Activated T-helper 2 cell treated with anti-CD3 and anti-CD28 coated beads, Interferon-gamma antibody, Interleukin-2, Interleukin-4, amounts not matched to agents 10 μg/mL and 5 μg/mL and 100 μg/mL, durations not matched to agents 14 hours and 24 hours and 36 hours (primary cell): ENCODE measurements at places on chromosomes 13 and 19.
A peak's percentile ranks its signal among the peaks of the same experiment; 100 is the strongest.

- no peak overlapping the region for H3K4me3 ChIP-seq
- H3K36me3 ChIP-seq = peaks cover 4% of the 10 kb centered on the region
- DNase-seq = no peak
- no peak overlapping the region for H3K27ac ChIP-seq
These were observed 94.7 kb downstream of the MIPEP start for GRCh38 chr13:23794267-23795161.

DNA sequence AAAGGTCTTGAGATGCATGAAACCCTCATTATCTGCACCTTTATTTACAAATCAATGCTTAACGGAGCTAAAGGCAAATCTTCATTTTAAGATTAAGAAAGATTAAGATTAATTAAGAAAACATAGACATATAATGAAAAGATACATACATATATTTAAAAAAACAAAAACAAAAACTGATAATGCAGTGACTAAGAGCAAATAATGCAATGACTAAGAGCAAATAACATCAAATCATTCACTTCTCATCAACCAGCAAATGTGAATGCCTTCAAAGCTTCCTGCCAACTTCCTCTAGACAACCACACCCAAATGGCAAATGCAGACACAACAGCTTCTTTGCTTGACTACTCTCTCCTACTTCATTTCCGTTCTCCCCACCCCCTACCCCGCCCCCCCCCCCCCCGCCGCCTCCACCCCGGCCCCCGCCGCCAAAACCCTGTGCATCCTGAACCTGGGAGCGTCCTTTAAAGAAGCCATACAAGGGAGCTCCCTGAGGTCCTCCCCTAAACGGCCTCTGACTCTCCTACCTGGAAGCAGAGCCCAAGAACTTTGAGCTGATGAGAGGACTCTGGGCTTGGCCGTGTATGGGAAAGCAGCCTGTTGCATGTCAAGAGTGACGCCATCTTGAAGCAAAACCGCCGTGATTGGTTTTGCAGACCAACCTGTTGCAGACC lies 24.5 kb downstream of the TEX101 start:
- H3K27me3 ChIP-seq = no peaks in the 10 kb centered on the region
- H3K4me3 ChIP-seq = no peak overlapping the region
- no peak overlapping the region for H3K27ac ChIP-seq
- H3K36me3 ChIP-seq = no peaks in the 10 kb centered on the region
- peak; percentile 41 for DNase-seq
- H3K4me1 ChIP-seq = peaks cover 23% of the 10 kb centered on the region

DNA sequence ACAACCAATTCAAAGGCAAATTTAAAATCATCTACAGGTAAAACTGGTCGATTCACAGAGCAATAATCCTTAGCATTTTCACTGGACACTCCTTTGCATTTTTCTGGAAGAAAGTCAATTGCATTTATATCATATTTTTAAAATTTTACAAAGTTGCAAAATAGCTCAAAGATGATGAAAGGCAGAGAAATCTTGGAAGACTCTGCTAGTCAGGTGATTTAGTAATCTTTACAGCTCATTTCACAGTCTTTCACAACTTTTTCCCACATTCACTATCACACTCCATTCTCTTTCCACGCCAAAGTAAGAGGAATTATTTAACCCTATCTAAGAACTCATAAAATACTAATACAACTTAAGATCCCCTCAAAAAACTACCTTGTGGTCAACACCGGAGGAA lies 1063.8 kb downstream of the EFNB2 start:
- no peaks in the 10 kb centered on the region for H3K36me3 ChIP-seq
- no peak overlapping the region for H3K27ac ChIP-seq
- no peaks in the 10 kb centered on the region for H3K4me1 ChIP-seq
- no peak overlapping the region for H3K4me3 ChIP-seq
- no peak for DNase-seq

GRCh38 chr13:74573654-74574053 lies 439.4 kb upstream of the KLF12 start:
- no peak for DNase-seq
- H3K27me3 ChIP-seq = peaks cover 38% of the 10 kb centered on the region
- no peaks in the 10 kb centered on the region for H3K4me1 ChIP-seq
- H3K4me3 ChIP-seq = no peak overlapping the region

DNA sequence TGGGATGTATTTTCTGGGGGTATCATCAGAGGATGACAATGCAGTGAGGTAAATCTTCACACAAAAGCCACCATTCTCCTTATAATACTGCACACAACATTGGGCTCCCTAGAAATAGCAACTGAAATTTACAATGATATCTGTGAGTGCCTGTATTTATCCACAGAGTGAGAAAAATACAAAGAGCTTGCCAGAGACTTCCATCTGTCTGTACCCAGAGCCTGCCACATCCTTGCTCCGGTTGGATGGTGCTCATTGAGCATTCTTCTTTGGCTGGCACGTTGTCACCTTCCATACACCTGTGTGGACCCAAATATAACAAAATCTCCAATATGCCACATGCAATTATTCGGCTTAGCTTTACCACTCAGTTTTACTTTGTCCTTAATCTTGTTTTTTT lies 189.5 kb upstream of the UFM1 start:
- H3K4me3 ChIP-seq = no peak overlapping the region
- no peaks in the 10 kb centered on the region for H3K27me3 ChIP-seq
- H3K27ac ChIP-seq = no peak overlapping the region
- no peaks in the 10 kb centered on the region for H3K36me3 ChIP-seq
- no peak for DNase-seq

DNA sequence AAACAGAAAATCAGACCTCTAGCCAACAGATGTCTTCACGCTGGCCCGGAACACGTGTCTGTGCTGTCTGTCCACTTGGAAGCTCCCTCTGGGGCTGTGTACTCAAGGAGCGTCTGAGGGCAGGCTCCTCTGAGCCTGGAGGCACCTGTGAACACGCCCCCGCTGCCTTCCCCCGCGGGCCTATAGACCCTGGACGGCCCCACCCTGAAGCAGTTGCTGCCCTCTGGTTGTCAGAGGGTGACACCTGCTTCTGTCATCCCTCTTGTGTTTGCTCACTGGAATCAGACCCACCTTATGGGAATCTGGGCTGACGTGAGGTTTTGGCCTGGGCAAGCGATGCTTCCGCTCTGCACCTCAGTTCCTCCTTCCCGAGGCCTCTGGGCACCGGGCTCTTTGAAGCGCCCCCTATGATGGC lies 19.2 kb downstream of the EPN1 start:
- no peak for DNase-seq
- H3K36me3 ChIP-seq = peaks cover 42% of the 10 kb centered on the region
- H3K27ac ChIP-seq = no peak overlapping the region
- no peaks in the 10 kb centered on the region for H3K4me1 ChIP-seq
- H3K27me3 ChIP-seq = no peaks in the 10 kb centered on the region
- no peak overlapping the region for H3K4me3 ChIP-seq

DNA sequence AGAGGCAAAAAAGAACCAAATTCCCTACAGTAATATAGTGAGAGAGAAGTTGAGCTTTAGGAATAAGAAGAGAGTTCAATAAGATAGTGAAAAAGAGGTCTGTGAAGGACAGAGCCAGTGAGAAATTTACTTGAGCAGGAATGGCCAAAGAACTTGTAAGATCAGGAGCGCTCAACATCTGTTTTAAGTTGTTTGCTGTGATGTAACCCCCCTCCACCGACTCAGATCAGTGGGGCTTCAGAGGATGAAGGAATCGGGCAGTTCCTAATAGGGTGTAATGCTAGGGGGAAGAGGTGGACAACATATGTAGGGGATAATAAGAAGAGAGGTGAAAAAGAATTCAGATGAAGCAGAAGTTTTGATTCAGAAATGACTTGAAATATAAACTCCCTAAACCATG lies 85.3 kb upstream of the FNDC3A start:
- no peak overlapping the region for H3K27ac ChIP-seq
- H3K36me3 ChIP-seq = no peaks in the 10 kb centered on the region
- peaks cover 22% of the 10 kb centered on the region for H3K4me1 ChIP-seq
- no peaks in the 10 kb centered on the region for H3K27me3 ChIP-seq
- no peak overlapping the region for H3K4me3 ChIP-seq

- H3K4me3 ChIP-seq = no peak overlapping the region
- DNase-seq = no peak
- peaks cover 3% of the 10 kb centered on the region for H3K36me3 ChIP-seq
- peaks cover 72% of the 10 kb centered on the region for H3K27me3 ChIP-seq
These were observed 1.5 kb downstream of the ZIC5 start for GRCh38 chr13:99969919-99970650.
